ENCODE measurements at places on chromosomes 6 and 20. TPM values are rescaled to one million over a fixed set of nuclear protein-coding genes. Genes with fewer than 3 reads are reported as not detected.

The KCNK5 gene
- total RNA-seq: 10.9 TPM

DNA sequence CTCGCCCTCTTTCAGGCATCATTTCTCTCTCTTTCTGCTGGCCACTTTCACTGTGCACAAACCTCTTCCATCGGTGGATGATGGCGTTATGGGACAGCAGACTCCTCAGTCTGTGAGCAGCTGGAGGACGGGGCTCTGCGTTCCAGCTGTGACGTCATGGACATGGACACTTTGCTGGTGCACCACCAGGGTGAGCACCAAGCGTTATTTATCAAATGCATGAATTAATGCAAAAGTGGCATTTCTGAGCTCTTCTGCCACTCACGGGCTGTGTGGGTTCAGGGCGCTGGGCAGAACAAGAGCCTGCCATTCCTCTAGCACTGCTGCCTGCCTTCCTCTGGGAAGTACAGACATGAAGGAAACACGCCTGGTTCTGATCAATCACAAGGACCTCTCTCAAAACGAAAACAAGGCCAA, 82.9 kb upstream of the MPC1 start:
- DNase-seq: no peak

DNA sequence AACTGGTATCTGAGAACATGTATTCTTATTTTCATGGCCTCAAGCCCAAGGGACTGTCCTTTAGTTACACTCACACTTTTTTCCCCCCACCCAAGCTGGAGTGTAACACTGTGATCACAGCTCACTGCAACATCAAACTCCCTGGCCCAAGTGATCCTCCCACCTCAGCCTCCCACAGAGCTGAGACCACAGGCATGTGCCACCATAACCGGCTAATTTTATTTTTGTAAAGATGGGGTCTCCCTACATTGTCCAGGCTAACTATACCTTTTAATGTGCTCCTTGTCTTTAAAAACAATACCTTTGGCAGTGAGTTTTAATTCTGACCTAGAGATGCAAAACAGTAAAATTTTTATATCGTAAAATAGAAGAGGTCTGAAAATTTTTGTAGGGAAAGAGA, 48.2 kb upstream of the FAM83C start:
- DNase-seq: no peak

DNA sequence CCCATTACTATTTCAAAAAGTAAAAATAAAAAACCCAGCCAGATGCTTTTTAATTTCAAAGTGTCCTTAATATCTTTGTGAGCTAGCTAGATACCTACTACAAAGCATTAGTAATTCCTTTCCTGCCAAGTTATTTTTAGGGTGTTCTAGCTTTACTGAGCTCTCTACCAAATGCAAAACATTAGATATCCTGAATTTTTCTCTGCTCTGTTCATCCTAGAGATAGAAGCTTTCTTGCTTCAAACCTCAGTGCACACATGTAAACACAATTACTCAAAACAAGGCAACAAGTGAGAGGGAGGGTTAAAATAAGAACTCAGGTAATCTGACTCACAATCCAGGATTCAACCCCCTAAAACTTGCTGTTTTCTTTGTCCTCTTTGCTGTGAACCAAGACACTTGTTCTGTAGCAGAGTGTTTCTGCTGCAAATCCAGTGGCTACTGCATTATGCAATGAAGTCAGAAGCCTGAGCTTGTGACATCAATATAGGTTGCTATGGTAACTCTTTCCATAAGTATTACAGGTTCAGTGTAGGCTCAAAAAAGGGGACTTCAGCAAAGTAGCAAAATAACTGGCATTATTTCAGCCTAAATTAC, 72.6 kb upstream of the STXBP5 start:
- no peak for DNase-seq

- no peak for DNase-seq
Measured at GRCh38 chr6:168130697-168131371, 51.8 kb upstream of the FRMD1 start.

DNA sequence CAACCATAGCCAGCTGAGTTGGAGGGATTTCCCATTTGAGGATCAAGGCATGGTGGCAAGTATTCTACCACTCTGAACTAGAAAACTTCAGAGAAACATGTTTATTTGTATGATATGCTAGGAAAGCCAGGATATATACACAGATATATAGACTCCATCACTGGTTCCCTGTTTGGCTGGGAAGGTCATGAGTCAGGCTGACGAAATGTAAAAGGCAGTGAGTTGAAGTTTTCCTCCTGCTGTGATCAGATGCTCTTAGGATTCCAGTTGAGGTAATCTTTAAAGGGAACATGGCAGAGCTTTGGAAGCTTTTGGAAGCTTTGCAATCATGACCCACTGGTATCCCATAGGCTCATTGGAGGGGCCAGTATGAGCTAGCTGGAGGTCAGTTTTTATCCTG, 1369.1 kb downstream of the EPHA7 start:
- DNase-seq: no peak

Data from natural killer cell treated with Interleukin-12 subunit alpha and Interleukin-12 subunit beta and Interleukin-15 and Interleukin-18, amount 100 ng/mL, for 72 hours (primary cell).